ENCODE measurements at places on chromosomes 5 and 9.

DNA sequence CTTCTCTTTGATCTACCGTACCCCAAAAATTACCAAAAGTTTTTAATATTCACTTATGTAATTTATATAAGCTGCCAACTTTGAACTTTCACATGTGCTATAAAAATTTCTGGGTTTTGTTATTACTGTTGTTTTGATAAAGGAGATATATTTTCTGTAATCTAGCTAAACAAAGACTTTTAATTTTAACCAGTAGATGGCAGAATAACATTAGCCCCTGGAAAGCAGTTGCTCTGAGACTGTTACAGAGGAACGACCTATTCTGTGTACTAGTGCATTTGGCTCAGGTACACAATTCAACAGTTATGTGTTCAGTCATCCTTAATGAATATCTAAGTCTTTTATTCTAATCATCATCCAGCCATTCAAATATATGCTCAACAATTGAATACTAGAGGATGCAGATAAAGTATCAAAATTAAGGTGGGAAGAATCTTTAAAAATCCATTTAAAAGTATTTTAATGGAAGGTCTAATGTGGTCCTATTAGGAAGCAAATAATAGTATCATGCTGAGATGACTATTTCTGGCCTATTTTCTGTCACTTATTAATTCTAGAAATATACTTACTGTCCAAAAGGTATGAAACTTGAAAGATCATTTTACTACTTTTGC lies 8.6 kb downstream of the KLHL9 start:
- no peak for DNase-seq

DNA sequence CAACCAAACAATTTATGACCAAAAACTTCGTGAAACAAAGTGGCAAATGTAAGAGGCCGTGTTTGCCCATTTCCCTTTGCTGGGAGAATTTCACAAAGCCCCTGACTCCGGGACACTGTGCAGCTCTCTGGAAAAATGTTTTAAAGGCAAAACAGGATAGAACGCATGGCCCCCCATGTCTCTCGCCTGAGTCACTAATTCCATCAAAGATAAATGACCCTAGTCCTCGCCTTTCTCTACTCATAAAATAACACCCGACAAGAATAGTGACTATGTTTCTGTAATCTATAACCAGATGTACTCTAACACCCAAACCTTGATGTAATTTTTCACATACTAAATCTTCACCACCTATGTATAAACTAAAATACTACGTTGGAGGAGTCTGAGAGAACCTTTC lies 55.7 kb upstream of the SAP30L start:
- no peak for DNase-seq

DNA sequence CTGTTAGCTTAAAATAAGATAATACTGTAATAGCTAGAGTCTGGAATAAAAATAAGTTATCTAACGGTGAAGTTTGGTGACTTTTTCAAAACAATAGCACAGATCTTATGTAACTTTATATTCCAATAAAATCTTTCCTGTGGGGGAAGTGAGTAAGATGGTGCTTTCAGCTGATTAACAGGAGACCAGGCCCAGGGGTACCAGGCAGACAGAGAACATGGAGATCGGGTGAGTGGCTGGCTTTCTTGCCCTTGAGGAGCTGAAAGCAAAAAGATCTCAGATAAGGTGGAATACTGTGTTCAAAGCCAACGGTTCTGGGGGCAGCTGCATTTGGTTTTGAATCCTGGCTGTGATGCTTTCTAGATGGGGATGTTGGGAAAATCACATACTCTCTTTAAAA lies 61.3 kb downstream of the MAT2B start:
- no peak for DNase-seq

- DNase-seq, result no peak
Measured at GRCh38 chr5:134090522-134090921, 24.0 kb upstream of the TCF7 start.

GRCh38 chr9:93257808-93258331 lies 73.9 kb downstream of the WNK2 start:
- DNase-seq, result no peak

DNA sequence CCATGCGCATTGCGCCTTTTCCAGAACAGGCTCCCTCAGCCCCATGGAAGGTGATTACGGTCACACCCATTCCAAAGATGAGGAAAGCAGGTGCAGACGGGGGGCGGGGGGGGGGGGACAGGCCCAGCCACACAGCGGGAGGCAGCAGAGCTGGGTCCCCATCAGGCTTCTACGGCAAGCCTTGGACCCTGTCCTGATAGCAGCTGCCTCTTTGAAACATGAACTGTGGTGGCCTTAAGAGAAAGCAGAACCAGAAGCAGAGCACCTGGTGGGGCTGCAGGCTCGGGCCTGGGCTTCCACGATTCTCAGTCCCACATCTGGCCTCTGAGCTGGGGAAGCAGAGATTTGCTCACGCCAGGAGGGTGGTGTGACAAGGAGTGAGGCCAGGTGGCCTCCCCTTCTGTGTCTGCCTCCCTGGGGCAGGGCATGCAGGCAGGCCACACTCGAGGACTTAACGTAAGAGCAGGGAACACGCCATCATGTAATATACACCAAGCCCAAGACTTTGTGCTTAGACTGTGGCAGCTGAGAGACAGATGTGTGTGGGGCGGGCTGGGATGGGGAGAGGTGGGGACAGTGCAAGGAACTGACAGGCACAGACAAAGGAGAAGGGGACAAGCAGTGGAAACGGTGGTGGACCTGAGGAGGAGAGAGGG lies 14.2 kb upstream of the PHYKPL start:
- DNase-seq, result no peak

DNA sequence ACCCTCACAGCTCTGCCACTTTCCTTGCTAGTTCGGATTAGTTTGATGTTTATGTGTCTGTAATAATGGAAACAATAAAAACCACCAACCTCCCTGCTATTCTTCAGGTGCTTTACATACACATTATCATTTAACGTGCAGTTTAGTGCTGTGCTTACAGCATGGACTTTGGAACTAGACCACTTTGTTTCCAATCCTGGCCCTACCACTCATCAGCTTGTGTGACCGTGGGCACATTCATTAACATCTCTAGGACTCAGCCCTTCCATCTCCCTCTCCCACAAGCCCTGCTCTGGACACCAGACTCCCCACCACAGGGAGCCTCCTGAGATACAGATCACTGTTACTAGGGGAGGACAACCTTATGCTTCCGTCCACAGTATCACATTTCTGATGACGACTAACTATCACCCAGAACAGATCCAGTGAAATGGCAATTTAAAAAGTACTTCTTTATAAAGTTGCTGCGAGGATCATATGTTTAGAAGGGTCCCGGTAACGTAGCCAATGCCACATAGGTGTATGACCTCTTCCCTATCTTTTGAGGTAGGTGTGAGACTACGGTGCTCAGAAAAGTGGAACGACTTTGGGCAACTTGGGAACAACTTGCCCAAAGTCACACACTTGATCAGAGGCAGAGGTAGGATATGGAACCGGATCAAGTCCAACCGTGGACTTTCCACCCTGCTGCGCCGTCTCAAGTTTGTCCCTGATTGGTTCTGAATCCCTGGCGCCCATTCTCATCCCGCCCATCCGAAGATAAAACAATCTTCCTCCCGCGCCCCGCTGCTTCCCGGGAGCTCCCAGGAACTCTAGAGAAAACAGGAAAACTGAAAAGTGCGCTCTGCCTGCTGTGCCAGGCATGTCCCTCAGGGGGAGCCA lies 132.4 kb upstream of the NIPBL start:
- no peak for DNase-seq

- no peak for DNase-seq
Measured at GRCh38 chr5:140049205-140049604, 6.1 kb upstream of the NRG2 start.

DNA sequence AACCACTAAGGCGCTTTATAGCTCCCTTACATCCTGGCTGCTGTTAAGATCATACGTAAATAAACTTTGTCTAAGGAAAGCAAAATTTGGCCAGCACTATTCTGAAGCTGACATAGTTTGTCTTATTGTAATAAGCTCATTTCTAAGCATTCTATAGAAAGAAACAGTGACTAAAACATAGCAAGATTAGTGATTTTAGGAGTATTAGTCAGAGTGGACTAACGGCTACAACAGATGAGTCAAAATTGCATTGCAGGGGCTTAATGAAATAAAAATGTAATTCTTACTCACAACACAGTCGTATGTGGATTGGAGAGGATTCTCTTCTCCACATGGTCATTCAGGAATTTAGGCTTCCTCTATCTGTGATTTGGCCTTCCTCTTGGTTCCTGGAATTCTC lies 347.6 kb downstream of the GADD45G start:
- no peak for DNase-seq

- no peak for DNase-seq
Measured at GRCh38 chr5:14171046-14171445, 27.9 kb downstream of the TRIO start.

DNA sequence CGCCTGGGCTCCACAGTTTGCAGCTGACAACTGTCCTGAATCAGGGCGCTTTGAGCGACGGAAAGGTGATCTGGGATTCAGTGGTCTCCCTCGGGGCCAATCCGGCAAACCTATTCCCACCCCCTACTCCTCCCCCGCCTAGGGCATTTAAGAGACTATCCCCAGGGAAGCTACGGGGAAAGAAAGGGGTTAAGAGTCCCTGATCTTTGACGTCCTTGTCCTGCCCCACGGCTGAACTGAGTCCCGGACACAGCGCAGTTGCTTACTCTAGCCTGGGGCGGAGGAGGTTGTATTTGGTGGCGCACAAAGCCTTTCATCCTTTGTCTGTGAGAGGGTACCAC lies 3.4 kb downstream of the RORB start:
- no peak for DNase-seq

DNA sequence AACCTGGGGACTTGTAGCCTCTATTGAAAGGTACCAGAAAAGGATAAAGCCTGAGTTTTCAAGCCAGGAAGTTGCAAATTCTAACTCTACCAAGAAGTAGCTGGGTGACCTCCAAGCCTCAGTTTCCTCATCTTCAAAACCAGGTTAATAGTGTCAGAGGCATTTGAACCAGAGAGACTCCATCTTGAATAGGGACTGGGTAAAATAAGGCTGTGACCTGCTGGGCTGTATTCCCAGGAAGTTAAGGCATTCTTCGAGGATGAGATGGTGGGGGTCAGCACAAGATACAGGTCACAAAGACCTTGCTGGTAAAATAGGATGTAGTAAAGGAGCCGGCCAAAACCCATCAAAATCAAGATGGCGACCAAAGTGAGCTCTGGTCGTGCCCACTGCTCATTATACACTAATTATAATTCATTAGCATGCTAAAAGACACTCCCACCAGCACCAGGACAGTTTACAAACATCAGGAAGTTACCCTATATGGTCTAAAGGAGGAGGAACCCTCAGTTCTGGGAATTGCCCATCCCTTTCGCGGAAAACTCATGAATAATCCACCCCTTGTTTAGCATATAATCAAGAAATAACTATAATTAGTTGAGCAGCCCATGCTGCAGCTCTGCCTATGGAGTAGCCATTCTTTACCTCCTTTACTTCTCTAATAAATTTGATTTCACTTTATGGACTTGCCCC lies 3.8 kb upstream of the SERINC5 start:
- DNase-seq, result no peak

DNA sequence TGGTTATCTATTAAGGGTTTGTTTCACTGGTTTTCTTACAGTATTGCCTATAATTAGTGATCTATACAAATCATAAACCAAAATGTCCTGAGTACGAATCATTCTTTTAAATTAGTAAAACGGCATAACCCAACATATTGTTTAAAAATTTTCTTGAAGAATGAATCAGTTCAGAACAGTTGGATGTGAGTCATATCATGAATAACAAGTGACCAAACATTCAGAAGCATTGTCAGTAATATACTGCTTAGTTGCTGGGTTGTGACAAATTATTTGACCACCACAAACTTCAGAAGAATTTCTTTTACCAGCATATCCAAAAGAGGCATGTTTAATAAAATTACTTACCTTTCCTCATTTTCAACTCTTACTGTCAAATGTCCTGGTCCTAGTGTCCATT lies 111.2 kb downstream of the UNC13B start:
- DNase-seq, result no peak

DNA sequence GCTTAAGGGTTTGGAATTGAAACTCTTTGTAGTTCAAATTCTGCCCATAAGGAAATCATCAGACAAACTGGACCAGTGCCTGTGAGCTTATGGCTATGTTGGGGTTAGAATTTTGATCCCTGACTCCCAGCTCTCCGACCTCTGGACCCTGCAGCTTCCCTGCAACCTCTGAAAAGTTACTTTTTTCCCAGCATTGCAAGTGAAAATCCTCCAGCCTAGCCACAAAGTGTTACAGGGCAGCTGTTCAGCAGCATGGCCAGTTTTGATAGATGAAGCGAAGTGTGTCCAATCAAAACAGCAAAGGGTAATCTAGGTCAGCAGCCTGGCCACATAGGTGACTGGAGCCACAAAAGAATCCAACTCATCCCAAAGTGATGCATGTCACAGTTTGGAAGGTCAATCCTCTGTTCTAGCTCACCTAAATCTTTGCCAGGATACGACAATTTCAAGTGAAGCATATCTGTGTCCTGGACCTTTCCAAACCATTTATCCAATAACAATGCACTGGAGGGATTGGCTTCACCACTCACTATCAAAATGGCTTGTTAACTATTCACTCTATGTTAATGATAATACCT lies 4.7 kb upstream of the CPEB4 start:
- DNase-seq, result no peak

- no peak for DNase-seq
Measured at GRCh38 chr5:158560170-158560569, 539.5 kb downstream of the EBF1 start.

GRCh38 chr5:25285136-25285535 lies 640.4 kb upstream of the CDH10 start:
- DNase-seq, result no peak

- no peak for DNase-seq
Measured at GRCh38 chr5:39355324-39355723, 9.0 kb downstream of the C9 start.

DNA sequence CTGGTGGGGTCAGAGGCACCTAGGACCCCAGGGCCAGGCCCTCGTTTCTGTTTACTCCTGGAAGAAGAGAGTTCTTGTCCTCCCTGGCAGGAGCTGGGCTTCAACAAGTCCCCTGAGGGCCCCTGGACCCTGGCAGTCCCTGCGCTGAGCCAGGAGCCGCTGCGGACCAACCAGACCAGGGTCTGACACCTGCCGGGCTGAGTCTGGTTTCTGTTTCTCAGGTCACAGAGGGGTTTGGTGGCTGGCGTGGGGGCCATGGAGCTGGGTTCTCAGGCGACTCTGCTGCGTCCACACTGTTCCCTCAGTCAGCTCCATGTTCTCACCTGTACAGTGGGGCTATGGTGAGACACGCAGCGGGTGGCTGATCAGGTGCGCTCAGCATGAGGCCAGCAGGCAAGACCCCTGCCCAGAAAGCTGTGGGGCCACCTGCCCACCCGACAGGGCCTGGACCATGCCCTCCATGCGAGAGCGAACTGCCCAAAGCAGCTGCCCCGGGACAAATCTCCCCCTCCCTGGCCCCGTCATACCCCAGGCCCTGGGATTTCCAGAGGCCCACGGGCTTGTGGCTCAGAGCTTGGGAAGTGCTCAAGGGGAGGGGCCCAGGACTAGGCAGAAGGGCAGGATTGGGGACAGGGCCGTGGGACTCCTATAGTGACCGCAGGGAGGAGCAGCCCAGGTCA lies 17.9 kb upstream of the NOTCH1 start:
- no peak for DNase-seq

GRCh38 chr9:137417161-137418021 lies 5.6 kb downstream of the EXD3 start:
- DNase-seq, result no peak

Measured in activated CD4-positive, alpha-beta T cell treated with anti-CD3 and anti-CD28 coated beads, Interleukin-2, amount 50 U/mL, for 24 hours (primary cell).